Tibial nerve (tissue), 4 donors: ENCODE measurements at places on chromosomes 7 and 10.
A peak's percentile ranks its signal among the peaks of the same experiment; 100 is the strongest.

- no peak for DNase-seq
These were observed 1063.4 kb upstream of the GHITM start for GRCh38 chr10:83075815-83076355.

DNA sequence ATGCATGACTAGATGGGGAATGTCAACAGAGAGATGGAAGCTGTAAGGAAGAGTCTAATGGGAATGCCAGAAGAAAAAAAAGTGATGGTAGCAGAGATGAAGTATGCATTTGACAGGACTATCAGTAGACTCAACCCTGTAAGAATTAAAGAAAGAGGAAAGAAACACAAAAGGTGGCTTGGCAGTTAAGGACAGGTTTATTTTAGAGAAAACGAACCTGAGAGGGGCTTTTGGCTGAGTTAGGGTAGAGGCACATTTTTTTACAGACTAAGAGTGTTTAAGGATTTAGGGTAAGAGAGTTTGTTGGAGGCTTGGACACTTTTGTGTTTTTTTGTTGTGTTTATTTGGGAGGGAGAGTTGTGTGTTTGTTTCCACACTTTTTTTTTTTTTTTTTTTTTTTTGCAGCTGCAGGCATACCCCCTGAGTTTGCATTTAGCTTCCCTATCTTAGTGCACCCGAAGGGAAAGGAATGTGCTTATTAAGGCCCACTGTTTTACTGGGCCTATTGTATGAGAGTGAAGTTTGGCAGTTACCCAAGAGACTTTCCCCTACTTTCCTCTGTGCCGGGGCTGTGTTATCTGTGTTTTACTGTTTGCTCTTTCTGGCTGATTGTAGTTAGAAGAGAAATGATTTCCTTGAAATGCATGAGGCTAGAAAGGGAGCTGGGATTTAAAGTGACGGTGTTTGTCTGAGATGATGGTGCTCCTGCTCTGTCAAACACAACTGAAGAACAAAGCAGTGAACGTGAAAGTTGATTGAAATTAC, 32.0 kb downstream of the NPVF start:
- DNase-seq: no peak

GRCh38 chr10:101067356-101068083, 5.7 kb downstream of the KAZALD1 start:
- peak; percentile 51 for DNase-seq

GRCh38 chr7:55534916-55535590, 37.2 kb downstream of the VOPP1 start:
- no peak for DNase-seq

DNA sequence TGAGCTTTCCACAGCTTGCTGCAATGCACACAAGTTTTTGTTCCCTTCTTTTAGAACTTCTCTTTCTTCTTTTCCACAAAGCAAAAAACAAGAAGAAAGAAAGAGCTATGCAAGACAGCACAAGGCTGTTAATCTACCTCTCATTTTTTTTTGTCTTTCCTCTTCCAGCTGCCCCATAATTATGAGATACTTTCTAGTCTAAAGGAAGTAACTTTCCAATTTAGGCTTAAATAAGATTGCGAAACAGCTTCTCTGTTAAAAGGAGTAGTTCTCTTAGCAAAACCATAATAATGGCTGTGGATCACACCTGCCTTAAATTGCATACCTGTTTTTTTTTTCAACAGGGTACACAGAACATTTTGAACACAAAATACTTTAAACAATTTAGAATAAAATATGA, 56.0 kb downstream of the NDUFB2 start:
- DNase-seq: no peak

DNA sequence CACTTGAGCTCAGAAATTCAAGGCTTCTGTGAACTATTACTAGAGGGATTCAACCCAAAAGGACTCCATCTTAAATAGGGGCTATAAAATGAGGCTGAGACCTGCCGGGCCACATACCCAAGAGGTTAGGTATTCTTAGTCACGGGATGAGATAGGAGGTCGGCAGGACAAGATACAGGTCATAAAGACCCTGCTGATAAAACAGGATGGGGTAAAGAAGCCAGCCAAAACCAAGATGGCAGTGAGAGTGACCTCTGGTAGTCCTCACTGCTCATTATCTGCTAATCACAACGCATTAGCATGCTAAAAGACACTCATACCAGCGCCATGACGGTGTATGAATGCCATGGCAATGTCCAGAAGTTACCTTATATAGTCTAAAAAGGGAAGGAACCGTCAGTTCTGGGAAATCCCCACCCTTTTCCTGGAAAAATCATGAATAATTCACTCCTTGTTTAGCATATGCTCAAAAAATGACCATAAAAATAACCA, 101.2 kb upstream of the TRIM24 start:
- DNase-seq: no peak

- DNase-seq: no peak
These were observed 10.7 kb downstream of the IRF5 start for GRCh38 chr7:128948312-128948973.

- DNase-seq: no peak
These were observed 183.9 kb downstream of the HECW1 start for GRCh38 chr7:43296306-43296705.

- DNase-seq: no peak
These were observed 700 bp downstream of the GSAP start for GRCh38 chr7:77415476-77415822.

GRCh38 chr7:102395592-102395872, 631 bp upstream of the PRKRIP1 start:
- no peak for DNase-seq

DNA sequence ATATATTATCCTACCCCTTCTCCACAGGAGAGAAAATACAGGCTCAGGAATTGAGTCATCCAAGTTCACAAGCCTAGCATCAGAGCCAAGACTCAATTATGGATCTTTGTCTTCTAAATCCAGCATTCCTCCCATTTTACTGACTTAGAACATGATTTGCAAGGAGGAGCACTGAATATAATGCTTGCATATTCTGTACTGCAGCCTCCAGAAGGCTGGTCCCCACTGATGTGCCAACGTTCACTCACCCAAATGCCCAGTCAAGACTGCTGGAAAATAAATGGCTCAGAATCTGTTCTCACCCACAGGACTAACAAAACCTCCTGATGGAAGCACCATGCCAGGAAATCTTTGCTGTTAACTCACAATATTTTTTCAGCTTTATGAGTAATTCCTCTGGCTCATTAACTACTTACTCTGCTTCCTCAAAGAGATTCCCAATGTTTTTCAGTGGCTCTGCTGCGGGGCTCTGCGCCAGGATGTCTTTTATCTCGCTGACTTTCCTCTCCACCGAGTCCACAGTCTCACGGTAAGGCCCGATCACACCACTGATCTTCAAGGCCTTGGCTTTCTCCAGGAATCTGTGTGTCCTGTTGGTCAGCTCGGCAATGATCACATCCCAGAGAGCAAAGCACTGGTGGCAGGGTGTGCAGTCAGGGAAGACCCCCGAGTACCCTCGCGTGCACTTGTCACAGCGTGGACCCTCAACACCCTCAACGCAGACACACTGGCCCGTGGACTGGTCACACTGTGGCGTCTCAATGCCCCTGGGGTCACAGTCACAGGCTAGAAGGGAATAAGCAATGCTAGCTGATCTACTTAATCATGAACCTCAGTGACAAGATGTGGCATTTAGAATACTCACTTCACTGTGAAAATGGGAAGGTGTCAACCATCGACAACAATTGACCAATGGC, 48.8 kb downstream of the DLD start:
- DNase-seq: peak; percentile 44

- DNase-seq: no peak
These were observed 136.9 kb downstream of the RTKN2 start for GRCh38 chr10:62131724-62132123.

DNA sequence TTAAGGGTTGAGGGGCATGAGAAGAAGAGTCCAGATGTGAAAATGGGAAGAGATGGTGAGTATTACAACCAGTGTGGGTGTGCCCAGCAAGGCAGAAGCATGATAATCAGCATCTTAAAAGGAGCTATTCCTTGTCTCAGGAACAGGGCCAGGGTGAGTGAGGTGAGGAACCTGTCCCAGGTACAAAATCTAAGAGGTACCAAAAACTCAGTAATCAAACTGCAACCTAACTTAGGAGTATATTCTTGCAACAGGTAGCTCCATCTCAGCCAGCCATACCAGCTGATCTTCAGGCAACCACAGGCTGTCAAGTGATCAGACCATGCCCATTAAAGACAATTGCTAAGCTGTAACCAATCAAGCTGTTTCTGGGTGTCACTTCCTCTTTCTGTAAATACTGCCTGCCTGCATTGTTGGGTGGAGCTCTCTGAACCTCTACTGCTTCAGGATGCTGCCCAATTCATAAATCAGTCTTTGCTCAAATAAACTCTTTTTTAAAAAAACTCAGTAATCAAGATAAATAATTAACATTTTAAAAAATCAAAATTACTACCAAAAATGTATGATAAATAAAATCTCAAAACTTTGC, 7.4 kb downstream of the KEL start:
- DNase-seq: no peak

DNA sequence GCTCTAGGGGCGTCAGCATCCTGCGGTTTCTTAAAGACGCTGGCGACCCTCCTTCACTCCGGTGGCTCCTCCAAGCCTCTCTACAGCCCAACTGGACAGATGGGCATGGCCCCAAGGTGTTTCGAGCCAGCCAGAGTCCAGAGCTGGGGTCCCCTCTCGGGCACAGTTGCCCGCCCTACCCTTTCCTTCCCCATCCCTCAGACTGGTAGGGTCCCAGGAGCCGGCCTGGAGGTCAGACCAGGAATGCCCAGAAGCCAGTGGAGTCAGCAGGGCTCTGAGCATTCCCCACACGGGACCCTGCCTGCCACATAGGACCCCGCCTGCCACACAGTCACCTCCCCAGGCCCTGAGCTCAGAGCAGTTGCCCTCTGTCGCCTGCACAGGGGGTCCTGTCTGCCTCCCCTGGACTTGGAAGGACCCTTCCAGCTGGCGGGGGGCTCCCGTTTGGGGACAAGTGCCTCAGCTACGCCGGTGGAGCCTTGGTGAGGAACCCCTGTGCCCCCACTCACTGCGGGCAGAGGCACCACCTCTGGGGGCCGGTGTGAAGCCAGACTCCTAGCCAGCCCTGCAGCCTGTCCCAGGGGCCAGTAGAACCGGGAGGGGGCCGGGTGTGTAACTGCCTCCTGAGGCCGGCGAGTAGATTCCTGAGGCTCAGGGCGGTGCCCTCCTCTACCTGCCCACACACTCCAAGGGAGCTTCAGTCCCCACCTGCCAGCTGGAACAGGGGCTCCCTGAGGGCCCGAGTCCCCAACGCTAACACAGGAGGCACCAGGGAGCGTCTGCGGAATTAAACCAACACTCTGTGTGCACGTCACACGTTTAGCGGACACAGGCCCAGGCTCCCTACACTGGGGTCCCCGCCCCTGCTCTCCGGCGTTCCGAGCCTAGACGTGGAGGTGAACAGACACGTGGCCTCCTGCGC, 19.4 kb upstream of the PDGFA start:
- no peak for DNase-seq

DNA sequence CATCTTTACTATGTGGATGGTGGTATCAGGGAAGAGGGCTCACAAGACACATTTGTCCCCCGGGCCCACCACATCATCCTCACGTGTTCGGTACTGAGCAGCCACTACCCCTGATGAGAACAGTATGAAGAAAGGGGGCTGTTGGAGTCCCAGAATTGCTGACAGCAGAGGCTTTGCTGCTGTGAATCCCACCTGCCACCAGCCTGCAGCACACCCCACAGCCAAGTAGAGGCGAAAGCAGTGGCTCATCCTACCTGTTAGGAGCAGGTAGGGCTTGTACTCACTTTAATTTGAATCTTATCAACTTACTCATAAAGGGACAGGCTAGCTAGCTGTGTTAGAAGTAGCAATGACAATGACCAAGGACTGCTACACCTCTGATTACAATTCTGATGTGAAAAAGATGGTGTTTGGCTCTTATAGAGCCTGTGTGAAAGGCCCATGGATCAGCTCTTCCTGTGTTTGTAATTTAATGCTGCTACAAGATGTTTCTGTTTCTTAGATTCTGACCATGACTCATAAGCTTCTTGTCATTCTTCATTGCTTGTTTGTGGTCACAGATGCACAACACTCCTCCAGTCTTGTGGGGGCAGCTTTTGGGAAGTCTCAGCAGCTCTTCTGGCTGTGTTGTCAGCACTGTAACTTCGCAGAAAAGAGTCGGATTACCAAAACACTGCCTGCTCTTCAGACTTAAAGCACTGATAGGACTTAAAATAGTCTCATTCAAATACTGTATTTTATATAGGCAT, 9.1 kb upstream of the CSGALNACT2 start:
- DNase-seq: no peak

GRCh38 chr10:36089790-36090440, 447.8 kb upstream of the FZD8 start:
- no peak for DNase-seq

DNA sequence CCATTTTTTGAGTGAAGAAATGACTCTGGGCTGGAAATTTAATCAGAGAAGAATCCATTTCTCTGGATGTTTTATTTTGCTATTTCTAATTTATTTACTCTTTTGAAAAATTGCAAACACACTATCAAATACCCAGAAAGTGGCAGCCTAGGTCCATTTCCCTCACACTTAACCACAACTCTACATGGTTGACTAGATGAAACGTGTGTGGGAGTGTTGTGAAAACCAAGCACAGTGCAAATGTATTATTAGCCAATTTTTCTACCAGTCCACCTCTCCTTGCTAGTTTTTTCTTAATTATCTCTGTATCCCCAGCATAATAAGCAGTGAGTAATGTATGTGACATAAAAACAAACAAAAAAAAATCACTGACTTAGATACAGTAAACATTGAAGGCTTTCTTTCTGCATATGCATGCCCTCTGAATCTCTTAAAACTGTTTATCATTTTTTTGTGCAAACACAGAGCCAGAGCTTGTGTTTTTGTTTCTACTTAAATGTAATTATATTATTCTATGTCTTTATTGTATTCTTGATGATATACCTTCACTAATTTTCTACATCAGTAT, 30.9 kb downstream of the SCIN start:
- DNase-seq: no peak

DNA sequence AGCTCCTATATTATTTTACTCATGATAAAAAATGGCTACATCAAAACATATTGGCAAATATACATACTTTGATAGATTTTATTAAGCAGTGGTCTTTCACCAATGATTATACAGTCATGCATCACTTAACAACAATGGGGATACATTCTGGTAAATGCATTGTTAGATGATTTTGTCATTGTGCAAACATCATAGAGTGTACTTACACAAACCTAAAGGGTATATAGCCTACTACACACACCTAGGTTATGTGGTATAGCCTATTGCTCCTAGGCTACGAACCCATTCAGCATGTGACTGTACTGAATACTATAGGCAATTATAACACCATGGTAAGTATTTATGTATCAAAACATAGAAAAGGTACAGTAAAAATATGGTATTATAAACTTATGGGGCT, 98.9 kb upstream of the IL6 start:
- DNase-seq: no peak

- no peak for DNase-seq
These were observed 775 bp downstream of the STARD3NL start for GRCh38 chr7:38178695-38179344.
